ENCODE measurements at places on chromosomes 2 and 18. TPM values are rescaled to one million over a fixed set of nuclear protein-coding genes. Genes with fewer than 3 reads are reported as not detected.

- DNase-seq, result no peak
These were observed 288 bp upstream of the RDH14 start for GRCh38 chr2:18560797-18561085.

- no peak for DNase-seq
These were observed 49.4 kb downstream of the NCKAP5 start for GRCh38 chr2:133518700-133519344.

DNA sequence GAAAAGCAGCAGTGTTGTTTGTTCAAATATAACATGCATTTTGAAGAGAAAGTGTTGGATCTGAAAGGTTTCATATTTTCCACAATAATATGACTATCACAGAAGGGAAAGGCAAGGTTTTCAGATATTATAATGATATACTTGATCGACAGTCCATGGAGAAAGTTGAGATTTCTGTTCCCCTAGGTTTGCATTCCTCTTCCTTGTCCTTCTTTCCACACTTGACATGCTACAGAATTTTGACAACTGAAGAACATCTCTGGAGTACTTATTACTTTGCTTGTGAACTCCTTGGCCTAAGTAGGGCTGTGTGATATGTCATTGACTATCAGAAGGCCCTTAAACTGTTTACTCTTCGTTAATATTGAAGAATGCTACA lies 46.5 kb downstream of the TMEFF2 start:
- DNase-seq, result no peak

- no peak for DNase-seq
These were observed 759.1 kb downstream of the TSN start for GRCh38 chr2:122514451-122514996.

DNA sequence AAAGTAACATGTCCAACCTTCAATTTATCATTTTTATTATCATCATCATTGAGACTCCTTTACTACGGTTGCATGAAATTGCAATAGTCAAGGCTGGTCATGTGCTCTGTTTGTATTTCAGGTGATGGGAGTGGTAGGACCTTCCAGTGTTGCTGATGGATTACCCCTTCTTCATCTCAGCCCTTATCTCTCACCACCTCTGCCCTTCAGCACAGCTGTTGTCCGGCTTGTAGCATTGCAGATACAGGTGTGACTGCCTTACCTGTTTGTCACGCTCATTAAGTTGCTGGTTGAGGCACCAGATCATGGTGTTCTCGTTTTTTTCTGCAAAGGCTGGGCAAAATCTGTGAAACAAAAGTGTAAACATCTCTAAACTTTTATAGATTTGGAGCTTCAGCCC lies 31.7 kb upstream of the RPE start:
- no peak for DNase-seq

GRCh38 chr2:101467306-101467705 lies 7.6 kb downstream of the RFX8 start:
- no peak for DNase-seq

DNA sequence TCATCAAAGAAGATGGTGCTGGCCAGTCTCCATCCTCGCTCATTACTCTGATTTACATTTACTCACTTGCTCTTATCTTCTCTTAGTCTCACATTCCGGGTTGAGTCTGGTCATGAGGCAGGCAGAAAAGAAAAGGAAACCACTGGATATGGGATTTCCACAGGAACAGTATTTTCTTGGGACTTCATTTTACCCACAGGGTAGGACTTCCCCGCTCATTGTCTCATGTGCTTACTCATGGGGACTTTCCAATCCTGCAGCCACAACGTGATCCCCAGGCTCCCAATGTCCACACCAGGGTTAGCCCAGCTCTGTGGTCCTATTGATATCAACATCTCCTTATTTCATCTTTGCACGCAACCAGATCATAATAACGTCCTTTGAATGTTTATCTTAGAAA lies 373.8 kb downstream of the TMEM182 start:
- no peak for DNase-seq

DNA sequence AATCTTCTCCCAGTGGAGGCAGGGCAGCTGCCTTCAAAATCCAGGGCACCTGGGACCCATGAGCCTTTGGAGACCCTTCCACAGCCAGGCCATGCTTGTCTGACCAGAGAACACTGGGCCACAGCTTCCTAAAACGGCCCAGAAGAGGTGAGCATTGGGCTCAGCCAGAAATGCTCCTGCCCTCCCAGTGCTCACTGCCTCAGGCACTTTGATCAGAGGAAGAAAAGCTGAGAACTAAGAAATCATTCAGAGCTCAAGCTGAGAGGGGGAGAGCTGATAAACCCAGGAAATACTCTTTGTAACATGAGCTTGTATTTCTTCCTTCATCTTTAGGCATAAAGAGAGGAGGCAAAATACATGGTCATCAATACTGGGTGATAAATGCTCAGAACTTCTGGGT lies 365.5 kb upstream of the KLHL29 start:
- DNase-seq, result no peak

DNA sequence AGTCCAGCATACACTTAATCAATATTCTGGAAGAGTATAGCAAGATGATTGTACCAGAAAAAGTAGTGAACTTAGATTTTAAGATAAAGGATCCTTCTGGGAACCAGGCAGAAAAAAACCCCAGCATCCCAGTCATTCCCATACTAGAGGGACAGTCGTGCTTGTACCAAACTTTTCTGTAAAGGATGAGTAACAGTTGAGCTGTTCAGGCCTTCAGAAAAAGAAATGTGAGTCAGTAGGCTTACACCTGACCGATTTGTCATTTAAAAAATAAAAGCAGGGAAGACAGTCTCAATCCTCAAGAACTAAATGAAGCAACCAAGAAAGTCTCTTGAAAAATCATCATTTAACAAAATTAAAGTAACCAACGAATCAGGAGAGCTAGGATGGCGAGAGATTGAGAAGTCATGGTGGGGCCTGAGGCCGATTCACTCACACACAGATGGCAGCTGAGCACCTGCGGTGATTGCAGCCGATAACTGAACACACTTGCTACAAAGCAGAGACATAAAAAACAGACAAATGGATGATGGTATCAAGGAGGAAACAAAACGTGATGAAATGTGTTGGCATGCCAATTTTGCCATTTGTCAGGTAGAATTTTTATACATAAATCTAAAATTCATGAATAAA lies 170.0 kb upstream of the ALKAL2 start:
- DNase-seq, result no peak

Gene PPP1R1C
- total RNA-seq, result not detected

Gene ANKRD30BL
- not detected for total RNA-seq

Gene DNAH7
- not detected for total RNA-seq

Gene MAP3K2
- total RNA-seq, result 91.0 TPM
